ENCODE measurements at places on chromosomes 6 and 20.

DNA sequence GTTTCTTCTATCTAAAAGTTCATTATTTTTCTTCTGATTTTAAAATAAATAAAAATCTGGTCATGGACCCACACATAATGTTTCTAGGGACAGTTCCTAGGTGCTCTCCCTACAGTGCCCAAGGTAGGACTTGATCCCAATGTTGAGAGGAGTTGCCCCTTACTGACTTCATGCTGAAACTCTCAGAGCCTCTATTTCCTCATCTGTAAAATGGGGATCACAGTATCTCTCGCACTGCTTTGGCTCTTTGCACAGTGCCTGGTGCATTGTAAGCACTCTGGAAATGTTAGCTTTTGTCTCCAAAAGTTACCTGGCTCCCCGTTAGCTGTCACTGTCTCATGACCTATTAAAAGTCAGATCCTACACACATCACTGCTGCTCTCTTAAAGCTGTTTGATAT lies 205.5 kb downstream of the TSHZ2 start:
- no peak for DNase-seq

- peak; percentile 15 for DNase-seq
Measured at GRCh38 chr20:18019068-18019467, 38.6 kb downstream of the OVOL2 start.

- DNase-seq, result no peak
Measured at GRCh38 chr20:57166568-57167291, 99.7 kb downstream of the BMP7 start.

- DNase-seq, result no peak
Measured at GRCh38 chr6:22526736-22527135, 42.6 kb upstream of the HDGFL1 start.

GRCh38 chr20:1322511-1323245 lies 6.3 kb downstream of the SDCBP2 start:
- DNase-seq, result no peak

DNA sequence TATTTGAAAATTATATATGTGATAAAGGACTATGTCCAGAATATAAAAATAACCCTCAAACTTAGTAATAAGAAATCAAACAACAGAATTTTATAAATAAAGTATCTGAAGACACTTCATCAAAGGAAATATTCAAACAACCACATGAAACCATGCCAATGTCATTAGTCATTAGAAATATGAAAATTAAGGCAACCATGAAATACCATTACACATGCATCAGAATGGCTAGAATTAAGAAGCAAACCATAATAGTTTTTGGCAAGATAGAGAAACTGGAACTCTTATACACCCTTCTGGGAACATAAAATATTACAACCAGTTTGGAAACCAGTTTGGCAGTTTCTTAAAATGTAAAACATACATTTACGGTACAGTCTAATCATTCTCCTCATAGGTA lies 137.2 kb upstream of the ADGRB3 start:
- no peak for DNase-seq

DNA sequence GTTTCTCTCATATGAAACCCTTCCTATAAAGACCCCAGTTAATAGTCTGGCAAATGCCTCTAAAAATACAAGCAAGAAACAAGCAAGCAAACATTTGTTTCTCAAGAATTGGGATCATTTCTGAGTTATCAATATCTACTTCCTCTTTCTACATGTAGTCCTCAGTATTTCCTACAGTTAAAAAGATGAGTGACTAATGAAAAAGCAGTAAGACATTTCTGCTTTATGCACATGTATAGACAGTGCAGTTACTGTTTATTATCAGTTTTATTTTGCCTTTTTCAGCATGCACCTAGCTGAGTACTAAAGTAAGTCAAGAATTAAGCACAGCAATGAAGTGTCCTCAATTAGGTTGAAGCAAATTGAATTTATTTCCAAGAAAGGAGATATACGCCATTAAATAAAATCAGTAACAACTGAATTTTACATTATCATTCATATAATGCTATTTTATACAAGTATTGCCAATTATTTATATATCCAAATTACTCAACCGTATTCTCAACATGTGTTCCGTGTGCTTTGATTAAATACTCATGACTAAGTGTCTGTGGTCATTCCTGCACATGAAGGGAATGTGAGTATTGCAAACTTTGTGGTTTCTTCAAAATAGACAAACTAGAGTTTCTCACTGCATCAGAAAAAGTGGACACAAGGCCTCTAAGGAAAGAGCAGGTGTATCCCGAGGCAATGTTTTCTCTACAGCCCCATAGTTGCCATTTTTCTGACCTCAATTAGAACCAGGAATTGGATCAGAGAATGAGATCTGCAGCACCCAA lies 159.3 kb upstream of the MARCKS start:
- peak; percentile 94 for DNase-seq

GRCh38 chr6:97133067-97133466 lies 149.9 kb downstream of the MMS22L start:
- DNase-seq, result no peak
